Mesendoderm (in vitro differentiated cells): ENCODE measurements at places on chromosomes 12 and 14.
A peak's percentile ranks its signal among the peaks of the same experiment; 100 is the strongest.

GRCh38 chr12:122944605-122945592 is 21.4 kb downstream of the ABCB9 start:
- DNase-seq: no peak

- no peak for DNase-seq
Measured at GRCh38 chr12:109219938-109220337, 89.1 kb downstream of the FOXN4 start.

DNA sequence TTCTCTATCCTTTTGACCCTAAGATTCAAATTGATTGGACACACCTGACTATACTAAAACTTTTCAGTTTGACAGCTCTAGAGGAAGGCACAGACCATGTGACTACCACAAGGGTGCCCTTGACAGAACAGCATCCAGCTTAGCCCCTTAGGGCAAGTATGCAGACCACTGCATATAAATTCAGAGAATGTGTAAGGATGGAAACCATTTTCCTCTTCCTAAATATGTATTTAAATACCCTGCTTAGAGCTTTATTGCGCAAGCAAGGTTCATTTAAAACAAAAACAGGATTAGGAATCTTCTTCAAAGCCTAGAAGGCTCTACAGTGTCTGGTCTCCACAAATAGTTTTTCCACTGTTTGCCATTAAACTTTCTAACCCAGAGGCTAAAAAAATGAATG is 202.8 kb downstream of the MED13L start:
- DNase-seq: peak; percentile 19

- no peak for DNase-seq
Measured at GRCh38 chr12:45872446-45872845, 117.9 kb downstream of the SCAF11 start.

DNA sequence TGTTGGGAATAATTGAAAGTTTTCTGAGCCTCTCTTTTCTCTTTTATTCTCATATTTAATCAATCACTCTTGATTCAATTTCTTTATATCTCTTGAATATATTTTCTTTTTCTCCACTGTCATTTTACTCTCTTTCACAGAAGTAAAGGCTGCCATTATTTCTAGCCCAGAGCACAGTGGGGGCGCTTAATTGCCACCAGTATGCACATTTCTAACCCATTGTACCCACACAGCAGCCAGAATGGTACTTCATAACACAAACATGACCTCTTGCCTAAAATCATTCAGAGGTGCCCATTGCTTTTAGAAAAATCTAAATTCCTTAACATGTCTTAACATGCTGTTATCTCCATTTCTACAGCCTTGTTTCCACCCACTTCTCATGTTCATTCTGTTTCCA is 190.2 kb upstream of the LMO3 start:
- DNase-seq: no peak

GRCh38 chr12:102539651-102540553 is 59.5 kb upstream of the IGF1 start:
- peak; percentile 91 for DNase-seq

DNA sequence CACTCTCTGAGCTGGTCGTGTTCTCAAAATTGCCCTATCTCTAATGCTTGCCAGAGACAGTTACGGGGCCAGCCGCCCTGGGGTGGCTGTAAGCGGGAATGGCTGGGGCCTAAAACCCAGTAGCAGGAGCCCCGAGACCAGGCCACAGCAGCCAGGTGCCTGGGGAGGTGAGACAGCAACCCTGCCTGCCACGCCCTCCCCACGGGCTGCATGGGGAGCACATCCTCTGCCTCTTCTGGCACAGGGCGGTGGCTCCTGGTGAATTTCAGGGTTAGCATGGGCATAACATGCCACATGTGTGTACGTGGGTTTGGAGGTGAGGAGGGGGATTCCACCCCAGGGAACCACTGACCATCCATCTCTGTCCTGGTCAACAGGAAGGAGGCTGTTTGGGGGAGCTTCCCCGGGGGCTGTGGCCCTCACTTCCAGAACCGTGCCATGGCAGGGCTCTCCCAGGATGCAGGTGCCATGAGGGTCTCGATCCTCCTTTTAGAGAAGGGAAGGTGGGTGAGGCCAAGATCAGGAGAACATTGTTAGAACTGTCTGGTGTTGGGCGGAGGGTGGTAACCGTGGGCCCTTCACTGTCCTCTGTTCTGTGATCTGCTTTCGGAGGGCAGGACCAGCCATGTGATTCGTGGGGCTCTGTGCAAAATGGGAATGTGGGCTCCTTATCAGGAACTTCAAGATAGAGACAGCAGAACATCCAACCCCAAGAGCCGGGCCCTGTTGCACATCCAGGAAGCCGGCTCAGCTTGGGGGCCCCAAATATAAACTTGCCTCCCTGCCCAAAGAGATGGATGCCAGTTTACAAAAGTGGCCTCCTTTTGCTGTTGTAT is 312.2 kb upstream of the DIO3 start:
- DNase-seq: no peak

GRCh38 chr12:5557906-5558305 is 126.0 kb downstream of the NTF3 start:
- peak; percentile 65 for DNase-seq

GRCh38 chr12:55940065-55940732 is 9.2 kb downstream of the DGKA start:
- peak; percentile 91 for DNase-seq

DNA sequence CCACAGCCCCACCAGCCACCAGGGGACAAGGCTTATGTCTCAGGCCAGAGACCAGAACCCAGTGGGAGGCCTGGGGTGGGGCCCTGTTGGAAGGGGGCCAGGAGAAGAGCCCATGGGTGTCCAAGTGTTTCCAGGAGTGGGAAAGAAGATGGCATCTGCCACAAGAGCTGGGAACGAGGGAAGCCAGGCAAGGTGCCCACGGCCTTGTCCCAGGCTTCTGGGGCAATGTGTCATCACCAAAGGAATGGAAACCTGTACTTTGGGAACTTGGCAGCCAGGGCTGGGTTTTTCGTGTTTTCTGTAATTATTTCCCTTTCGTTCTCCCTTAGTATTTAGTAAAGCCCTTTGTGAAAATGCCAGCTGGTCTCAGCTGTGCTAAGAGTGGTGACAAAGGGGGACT is 5.3 kb upstream of the PGF start:
- no peak for DNase-seq

- DNase-seq: no peak
Measured at GRCh38 chr12:46884362-46884761, 58.6 kb upstream of the SLC38A4 start.

DNA sequence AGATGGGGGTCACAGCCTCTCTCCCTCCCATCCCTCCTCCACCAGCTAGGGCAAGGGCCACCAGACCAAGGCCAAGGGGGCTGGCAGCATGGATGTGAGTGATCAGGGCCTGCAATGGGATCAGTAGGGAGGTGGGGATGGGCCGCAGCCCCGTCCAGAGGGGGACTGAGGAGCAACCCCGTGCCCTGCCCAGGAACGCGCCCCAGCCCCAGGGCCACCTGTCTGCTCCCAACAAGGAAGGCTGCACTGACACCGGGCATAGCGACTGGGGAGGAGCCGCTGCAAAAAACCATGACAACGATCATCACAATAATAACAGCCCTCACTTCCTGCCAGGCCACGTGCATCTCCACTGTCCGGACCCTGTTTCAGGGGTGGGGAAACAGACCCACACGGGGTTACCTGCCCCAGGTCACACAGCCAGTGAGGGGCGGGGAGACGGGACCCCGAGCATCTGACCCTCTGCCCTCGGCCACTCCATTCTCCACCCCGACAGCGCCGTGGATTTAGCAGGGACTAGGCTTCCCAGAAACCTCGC is 24.3 kb downstream of the NCOR2 start:
- peak; percentile 76 for DNase-seq

DNA sequence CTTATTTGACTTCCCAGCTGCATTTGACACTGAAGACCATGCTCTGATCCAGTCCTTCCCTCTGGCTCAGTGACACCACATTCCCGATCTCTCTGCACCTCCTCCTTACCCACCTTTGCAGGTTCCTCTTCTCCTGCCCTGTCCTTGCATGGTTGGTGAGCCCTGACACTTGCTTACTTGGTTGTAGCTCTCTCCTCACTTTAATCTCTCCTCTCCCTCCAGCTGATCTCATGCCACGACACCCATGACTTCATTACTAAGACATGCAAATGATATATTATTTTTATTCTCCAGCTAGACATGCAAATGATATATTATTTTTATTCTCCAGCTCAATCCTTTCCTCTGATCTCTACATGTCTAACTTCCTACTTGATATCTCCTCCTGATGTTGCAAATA is at the start of gene SERPINA9:
Gene SERPINA9 (minus strand): TSS at position 175 of the 400 bp plus-strand sequence. CDS start 6,357 bp downstream, outside the sequence.
- no peak for DNase-seq
